ENCODE measurements at places on chromosomes 12 and 14.
A peak's percentile ranks its signal among the peaks of the same experiment; 100 is the strongest.

DNA sequence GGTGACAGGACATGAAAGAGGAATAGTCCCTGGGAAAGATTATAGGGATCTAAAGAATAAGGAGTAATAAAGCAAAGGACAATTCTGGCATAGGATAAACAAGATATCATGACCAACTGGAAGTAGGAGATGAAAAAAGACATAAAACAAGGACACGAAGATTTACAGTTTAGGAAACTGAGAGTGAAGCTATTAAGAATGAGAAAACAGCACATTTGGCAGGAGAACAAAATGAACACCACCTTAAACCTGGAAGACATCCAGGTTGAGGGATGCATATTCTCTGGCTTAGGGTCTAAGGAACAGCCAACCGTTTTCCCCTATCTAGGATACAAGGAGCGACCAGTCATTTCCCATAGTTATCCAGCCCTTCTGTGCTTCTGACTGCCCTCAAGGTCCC lies 1.9 kb downstream of the TRIP11 start:
- no peak for DNase-seq

- no peak for DNase-seq
These were observed 4.4 kb downstream of the VDR start for GRCh38 chr12:47900131-47901062.

DNA sequence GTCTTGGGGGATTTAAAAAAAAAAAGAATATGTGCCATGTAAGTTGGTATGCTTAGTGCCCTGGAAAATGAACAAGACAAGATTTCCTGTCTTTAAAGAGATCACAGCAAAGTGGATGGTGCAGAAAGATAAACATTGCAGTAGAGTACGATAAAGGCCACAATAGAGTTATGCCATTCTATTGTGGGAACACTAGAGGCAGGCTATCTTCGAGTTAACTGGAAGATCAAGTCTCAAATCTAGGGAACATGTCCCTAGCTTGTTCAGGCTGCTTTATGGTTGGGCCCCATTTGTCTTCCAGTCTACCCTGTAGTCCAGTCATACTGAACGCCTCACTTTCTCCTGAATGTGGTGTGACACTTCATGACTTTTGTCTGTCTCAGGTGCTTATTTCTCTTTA lies 18.7 kb upstream of the CCT2 start:
- no peak for DNase-seq

GRCh38 chr14:32189811-32190210 lies 12.0 kb upstream of the RNU6-7 start:
- DNase-seq: no peak

DNA sequence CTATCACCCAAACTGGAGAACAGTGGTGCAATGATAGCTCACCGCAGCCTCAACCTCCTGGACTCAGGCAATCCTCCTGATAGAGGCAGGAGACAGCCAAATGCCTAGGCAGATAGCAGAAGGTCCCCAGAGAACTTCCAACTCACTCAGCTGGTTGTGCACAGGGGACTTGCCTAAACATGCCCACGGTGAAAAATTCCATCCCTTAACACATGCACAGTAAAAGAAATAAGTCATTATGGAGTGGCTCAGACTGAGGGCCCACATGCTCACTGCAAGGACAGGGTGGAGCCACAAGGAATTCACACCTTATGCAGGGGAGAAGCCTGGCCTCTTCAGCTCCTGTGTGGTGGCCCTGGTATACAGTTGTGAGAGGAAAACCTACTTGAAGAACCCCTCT lies 525.8 kb upstream of the ATP2B1 start:
- DNase-seq: peak; percentile 57

DNA sequence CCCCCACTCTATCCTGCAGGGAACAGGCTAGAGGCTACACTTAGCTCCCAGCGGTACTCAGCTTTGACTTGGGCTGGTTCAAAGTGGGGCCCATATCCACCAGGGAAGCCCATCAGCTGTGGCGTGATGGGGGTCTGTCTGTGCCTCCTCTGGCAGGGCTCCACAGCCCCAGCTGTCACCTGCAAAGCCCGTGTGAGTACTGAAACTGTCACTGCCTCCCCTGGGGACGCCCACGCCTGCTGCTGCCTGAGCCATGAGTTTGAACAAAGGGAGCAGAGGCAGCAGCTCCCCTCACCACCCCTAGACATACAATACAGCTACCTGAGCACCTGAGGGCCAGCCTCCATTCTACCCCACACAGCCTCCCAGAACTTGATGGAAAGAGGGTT lies 5.0 kb downstream of the REM2 start:
- DNase-seq: peak; percentile 26

DNA sequence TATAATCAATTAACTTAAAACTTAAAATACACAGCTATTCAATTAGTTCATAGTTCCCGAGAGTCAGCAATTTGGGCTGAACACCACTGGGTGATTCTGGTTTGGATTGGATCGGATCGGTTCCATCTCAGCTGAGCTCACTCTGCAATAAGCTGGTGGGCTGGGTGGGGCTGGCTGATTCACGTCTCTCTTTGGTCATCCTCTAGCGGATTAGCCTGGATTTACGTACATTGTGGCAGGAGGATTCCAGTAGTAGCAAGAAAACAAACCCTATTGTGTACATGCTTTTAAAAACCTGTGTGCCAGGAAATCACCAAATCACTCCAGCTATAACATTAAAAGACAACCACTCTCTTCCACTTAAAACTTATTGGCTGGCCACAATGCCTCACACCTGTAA lies 3.2 kb upstream of the CLEC4C start:
- DNase-seq: no peak

DNA sequence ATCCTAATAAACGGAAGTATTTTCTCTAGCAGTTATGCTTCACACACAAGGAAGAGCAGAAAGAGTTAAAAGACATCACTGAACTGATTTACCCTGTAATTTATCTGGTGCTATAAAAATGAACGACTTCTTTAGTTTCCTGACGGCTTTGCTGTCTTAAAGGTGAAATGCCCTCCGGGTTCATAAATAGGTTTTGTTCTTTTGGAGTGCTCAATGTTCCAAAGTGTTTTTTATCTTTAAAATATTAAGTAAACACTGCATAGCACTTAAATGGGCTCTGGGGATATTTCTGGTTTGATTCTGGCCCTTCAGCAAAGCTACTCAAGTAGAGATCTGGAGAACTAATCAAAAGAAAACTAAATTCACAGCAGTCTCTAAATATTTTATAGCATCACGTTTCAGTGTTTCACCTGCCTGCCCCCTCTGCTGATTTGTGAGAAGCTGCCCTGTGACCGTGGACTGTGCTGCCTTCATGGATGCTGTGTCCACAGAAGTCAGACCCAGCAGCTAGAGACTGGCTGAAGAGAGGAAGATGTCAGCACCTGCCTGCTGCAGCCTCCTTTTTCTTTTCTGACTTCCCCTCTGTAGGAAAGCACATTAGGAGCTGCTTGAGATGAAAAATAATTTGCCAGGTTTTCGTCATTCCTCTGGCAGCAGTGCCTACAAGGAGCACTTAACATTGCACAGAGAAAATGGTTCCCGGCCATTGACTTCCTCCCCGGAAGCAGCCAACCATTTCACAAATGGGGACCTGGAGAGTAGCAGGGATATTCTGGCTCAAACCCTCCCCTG lies 205.1 kb upstream of the FSCB start:
- DNase-seq: peak; percentile 74

GRCh38 chr14:74653386-74654138 lies 41.5 kb upstream of the LTBP2 start:
- no peak for DNase-seq

DNA sequence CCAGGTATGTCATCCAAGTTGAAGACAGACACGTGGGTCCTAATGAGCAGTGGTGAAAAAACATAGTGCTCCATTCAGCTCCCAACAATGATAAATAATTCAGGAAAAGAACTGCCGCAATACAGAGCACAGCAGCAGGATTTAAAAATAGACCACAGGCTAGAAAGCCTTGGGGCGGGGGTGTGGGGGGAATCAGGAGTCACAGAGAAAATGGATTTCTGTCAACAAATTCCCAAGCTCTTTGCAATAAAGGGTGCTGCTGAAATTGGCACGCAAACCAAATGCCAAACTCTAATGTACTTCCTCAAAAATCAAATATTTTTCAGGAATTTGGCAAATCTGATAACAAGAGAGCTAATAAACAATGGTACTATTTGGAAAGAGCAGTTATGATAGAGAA lies 58.6 kb downstream of the R3HDM2 start:
- no peak for DNase-seq

- no peak for DNase-seq
These were observed 5.1 kb upstream of the SIVA1 start for GRCh38 chr14:104747876-104748275.

DNA sequence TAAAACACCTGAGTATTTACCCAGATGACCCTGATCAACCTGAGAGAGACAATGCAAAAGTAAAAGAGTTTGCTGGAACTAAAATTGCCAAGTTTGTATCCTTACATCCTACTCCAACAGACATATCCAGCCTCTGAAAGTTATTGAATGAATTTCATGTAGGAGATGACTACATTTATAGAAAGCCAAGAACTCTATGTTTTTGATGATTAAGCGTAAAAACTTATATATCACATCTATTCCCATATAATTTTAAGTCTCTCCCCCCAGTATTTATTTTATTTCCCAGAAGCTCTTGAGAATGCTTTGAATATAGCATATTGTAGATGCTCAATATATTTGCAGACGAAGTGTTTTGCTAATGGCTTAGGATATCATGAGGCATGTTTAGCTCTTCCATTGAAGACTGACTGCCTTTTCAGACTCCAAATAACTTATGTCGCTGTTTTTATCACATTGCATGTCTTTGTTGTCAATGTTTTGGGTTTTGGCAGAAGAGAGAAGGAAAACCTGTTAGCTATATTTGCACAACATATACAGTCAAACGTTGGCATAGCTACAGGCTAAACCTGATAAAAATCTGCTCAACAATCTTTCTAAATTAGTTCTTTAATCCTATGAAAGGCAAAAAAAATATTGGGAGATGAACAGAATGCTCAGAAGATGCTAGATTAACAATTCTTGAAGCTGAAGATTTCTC lies 213.6 kb downstream of the DIO2 start:
- no peak for DNase-seq

- no peak for DNase-seq
These were observed 26.5 kb upstream of the NID2 start for GRCh38 chr14:52095336-52095735.

DNA sequence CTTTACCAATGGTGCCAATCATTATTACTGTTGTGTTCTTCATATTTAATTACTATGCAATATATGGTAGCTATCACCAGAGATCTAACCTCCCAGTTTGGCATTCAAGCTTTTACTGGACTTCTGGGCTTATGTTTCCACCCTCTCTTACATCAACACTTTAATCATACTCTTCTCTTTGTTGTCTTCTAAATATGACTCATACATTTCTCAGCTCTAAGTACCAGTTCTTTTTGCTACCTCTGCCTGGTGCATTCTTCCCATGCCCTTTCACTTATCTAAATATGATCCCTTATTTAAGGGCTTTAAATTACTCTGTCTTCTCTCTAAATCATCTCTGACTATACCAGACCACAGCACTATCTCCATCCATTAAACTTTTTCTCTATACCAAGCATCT lies 246.1 kb upstream of the CCDC196 start:
- DNase-seq: no peak

GRCh38 chr14:33954016-33954598 lies 3.2 kb upstream of the EGLN3 start:
- peak; percentile 64 for DNase-seq

- DNase-seq: no peak
These were observed 485.6 kb downstream of the FLRT2 start for GRCh38 chr14:86015511-86015910.

DNA sequence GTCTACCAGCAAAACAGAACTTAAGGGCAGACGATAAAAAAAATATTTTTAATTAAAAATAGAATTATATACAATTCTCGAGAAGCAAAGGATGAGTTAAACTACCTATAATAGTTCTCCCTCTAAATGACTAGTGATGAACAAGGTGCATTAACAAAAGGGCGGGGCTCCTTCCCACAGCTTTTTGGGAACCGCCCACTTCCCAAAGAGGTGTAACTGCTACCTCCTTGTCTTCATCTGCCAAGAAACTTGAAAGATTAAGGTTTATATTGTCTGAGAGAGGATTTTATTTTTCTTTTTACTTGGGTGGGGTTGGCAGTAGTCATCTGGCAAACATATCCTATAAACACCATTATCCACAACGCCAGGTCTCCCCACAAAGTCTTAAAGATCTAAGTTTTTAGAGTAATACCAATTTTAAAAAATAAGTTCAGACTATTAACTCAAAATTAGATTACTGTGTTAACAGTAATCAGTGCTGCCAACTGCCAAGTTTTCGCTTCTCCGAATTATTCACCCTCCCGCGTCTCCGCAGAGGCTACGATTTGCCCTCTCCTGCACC lies 938 bp downstream of the RALGAPA1 start:
- peak; percentile 73 for DNase-seq

DNA sequence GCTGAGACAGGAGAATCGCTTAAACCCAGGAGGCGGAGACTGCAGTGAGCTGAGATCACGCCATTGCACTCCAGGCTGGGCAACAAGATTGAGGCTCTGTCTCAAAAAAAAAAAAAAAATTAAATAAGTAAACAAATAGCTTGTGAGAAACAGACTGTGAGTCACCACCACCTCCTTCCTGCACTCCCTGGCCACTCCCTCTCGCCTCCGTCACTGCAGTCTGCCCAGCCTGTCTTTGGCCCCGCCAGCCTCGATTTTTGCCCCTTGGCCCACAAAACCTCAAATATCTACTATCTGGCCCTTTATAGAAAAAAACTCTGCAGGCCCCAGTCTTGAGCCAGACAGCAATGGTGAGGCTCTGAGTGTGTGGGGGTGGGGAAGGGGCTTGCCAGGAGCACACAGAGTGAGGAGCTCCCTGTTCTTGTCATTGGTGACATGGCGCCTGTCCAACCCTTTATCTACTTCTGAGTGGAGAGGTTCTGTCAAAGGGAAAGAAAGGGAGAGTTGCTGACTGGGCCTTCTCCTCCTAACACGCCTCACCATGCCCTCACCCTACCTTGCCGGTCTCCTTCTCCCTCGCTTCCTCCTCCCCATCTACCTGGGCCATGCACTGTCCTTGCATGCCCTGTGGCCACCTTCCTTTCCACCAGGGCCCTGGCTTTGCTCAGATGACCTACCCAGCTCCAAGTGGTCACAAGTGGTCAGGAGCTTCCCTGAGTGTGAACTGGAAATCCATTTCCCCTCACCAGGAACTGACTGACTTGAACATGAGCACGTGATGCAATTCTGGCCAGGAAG lies 22.1 kb downstream of the LGMN start:
- DNase-seq: peak; percentile 9
